Gastrocnemius medialis (tissue), 4 donors: ENCODE measurements at places on chromosomes 12 and 14. TPM values are rescaled to one million over a fixed set of nuclear protein-coding genes. Genes with fewer than 3 reads are reported as not detected.

The PZP gene
- total RNA-seq, result 0.07 TPM

The NTN4 gene
- 4.7 TPM for total RNA-seq

The NAB2 gene
- total RNA-seq, result 5.8 TPM

The KRT2 gene
- total RNA-seq, result not detected

The OR4E2 gene
- not detected for total RNA-seq

The GZMB gene
- not detected for total RNA-seq

The POTEG gene
- total RNA-seq, result not detected

The DUSP6 gene
- 13.6 TPM for total RNA-seq

The GUCY2C gene
- total RNA-seq, result not detected

The TRHDE gene
- total RNA-seq, result 3.4 TPM

The TCL1B gene
- not detected for total RNA-seq

The ARPC3 gene
- total RNA-seq, result 198 TPM

The WNT1 gene
- not detected for total RNA-seq

The BDKRB2 gene
- total RNA-seq, result 1.1 TPM
